Stimulated activated CD8-positive, alpha-beta memory T cell treated with anti-CD3 and anti-CD28 coated beads, Interleukin-7, amount 100 ng/mL, for 1 hour (primary cell): ENCODE measurements at places on chromosomes 12 and 14.

GRCh38 chr12:116876151-116876869 lies 4.9 kb downstream of the HRK start:
- no peak for DNase-seq

DNA sequence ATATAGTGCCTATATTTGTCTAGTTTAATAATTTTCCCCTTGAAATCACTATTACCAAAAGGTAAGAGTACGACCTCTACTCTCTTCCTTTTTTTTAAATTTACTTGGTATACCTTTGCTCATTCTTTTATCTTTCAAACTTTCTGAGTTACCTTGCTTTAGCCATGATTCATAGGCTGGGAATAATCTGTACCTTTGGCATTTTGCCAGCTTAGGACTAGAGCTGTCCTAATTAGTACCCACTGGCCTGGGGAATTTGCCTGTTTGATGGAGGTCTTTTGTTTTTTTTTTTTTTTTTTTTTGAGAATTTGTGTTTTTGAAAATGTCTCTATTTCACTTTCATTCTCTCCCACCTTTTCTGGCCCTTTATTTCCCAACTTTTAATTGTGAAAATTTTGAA lies 8.7 kb upstream of the SLC4A8 start:
- DNase-seq = no peak

GRCh38 chr14:56782711-56783110 lies 27.6 kb downstream of the OTX2 start:
- DNase-seq = no peak

DNA sequence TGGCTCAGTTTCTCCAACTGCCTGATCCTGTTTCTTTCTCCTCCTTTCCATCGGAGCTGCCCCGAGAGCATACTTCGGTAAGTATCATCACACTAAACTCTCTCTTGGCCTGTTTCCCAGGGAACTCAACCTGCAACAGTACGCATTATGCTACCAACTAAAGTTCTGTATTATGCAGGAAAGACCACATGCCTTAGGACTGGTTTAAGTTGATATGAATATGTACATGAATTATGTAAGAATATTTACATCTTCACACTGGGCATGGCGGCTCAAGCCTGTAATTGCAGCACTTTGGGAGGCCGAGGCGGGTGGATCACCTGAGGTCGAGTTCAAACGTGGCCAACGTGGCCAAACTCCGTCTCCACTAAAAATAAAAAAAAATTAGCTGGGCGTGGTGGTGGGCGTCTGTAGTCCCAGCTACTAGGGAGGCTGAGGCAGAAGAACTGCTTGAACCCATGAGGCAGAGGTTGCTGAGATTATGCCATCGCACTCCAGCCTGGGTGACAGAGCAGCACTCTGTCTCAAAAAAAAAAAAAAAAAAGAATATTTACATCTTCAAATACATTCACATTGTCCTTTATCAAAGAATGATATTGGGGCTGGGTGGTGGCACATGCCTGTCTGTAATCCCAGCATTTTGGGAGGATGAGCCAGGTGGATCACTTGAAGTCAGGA lies 31.9 kb upstream of the VPS33A start:
- DNase-seq = no peak

- DNase-seq = no peak
Measured at GRCh38 chr14:31965071-31965734, 111.9 kb upstream of the ARHGAP5 start.

DNA sequence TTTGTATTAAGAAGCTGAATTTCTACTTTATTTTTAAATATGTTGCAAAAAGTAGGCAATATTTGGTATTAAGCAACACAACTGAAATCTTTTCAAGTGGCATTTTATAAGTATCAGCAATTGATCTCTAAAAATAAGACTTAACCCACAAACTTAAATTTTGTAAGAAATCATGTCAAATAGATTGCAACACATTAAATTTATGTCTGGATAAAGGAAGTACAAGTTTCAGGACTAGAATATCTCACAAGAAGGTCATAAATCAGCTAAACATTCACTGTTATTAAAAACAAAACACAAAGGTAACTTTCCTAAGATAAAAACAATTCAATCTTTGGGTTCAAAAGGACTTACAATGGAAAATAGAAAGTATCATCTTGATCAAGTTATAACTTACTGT lies 32.8 kb downstream of the CPNE8 start:
- no peak for DNase-seq

- DNase-seq = no peak
Measured at GRCh38 chr12:95286713-95287112, 69.1 kb downstream of the VEZT start.

- no peak for DNase-seq
Measured at GRCh38 chr12:18153826-18154225, 63.8 kb upstream of the RERGL start.

- DNase-seq = no peak
Measured at GRCh38 chr12:40827683-40828592, 135.7 kb downstream of the CNTN1 start.

- no peak for DNase-seq
Measured at GRCh38 chr14:75484711-75485429, 37.4 kb upstream of the BATF start.

DNA sequence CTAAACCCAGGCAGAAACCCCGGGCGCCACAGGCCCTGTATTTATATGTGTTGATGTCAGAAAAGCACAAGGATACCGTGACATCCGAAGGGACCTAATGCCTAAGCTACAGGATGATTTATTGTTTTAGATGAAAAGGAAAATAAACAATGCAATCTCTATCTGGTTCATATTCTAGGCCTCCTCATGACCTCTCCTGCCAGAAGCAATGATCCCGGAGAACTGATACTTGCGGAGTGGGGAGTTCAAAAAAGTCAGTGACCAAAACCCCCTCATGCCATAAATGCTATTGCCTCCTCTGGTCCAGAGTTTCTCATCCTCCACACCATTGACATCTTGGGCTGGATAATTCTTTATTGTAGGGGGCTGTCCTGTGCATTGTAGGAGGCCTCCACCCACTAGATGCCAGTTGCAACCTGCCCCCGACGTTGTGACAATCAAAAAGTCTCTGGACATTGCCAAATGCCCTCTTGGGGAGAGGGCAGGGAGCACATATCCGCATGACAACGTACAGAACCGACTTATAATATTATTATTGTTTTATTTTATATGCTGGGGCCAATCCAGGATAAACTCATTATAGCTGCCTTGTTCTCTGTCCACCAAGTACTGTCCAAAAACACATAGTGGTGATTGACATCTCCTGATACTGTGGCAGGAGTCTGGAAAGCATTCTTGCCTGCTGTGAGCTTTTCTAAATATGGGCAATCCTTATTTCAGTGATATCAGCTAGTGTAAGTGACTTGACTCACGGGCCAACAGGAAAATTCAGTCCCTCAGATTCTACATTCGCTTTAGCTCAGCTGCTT lies 1.1 kb upstream of the CSRP2 start:
- no peak for DNase-seq

DNA sequence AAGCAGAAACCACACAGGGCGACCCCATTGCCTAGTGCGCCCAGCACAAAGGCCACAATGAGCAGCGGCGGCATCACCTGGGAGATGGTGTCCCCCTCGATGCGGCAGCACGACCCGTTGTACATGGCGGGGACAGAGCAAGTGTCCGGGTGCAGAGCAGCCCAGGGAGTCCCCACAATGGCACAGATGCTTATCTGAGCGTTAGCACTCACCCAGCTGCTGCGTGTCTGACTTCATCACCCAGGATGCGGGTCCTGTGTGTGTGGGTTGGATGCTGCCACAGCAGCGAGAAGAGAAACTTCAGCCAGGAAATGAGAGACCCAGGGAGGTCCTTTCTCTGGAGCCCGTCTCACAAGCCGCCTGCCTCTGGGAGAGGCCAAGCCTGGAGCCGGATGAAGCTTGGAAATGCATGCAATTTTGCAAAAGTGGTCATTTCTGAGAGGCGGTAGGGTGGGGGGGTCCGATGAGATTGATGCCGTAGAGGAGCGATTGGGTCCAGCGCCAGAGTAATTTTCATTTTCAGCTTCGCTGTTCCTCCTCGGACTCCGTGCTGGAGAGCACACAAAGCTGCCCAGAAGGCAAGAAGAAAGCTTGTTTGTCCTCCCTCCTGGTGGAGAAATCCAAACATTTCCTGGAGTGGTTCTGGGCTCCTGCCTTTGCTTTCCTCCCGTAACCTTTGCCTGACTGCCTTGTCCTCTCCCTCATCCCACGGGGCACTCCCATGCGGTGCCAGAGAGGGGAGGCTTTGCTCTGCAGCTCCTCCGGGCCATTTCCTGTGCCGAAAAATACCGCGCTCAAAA lies at the start of gene HCAR1:
Gene HCAR1 (minus strand): TSS at position 630 of the 800 bp plus-strand sequence. CDS start 505 bp downstream, at position 125.
- no peak for DNase-seq

GRCh38 chr12:91074154-91074709 lies 16.4 kb upstream of the KERA start:
- DNase-seq = no peak

DNA sequence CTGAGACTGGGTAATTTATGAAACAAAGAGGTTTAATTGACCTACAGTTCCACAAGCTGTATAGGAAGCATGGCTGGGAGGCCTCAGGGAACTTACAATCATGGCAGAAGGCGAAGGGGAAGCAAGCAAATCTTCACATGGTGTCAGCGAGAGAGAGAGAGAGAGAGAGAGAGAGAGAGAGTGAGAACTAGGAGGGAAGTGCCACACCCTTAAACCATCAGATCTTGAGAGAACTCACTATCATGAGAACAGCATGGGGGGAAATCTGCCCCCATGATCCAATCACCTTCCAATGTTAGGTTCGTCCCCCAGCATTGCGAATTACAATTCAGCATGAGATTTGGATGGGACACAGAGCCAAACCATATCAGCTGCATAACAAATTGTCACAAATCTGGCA lies 96.7 kb downstream of the CHST11 start:
- no peak for DNase-seq

- no peak for DNase-seq
Measured at GRCh38 chr12:111732786-111733185, 33.9 kb upstream of the ALDH2 start.

GRCh38 chr12:92088805-92089204 lies 56.8 kb downstream of the BTG1 start:
- DNase-seq = no peak

- no peak for DNase-seq
Measured at GRCh38 chr12:27304856-27305255, 27.8 kb upstream of the BMAL2 start.

GRCh38 chr14:22390824-22391461 lies 198.1 kb downstream of the DAD1 start:
- DNase-seq = no peak

- DNase-seq = no peak
Measured at GRCh38 chr12:108571609-108572165, 9.3 kb downstream of the ISCU start.

- DNase-seq = no peak
Measured at GRCh38 chr14:30295980-30296379, 263.0 kb upstream of the G2E3 start.

DNA sequence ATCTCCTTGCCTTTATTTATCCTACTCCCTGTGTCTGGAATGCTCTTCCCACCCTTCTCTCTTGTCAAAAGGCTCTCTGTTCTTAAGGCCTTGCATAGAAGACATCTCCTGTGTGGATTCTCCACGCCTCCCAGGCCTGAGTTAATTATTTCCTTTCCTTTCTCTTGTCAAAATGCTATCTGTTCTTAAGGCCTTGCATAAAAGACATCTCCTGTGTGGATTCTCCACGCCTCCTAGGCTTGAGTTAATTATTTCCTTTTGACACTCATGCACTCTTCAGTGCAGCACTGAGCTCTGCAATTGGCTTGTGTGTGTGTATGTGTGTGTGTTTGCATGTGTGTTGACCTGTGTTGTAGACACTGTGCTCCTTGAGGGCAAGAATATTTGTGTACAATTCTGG lies 52.1 kb upstream of the DCD start:
- no peak for DNase-seq

- no peak for DNase-seq
Measured at GRCh38 chr14:53531156-53531555, 378.0 kb upstream of the DDHD1 start.

GRCh38 chr14:34718750-34719304 lies 4.4 kb upstream of the CFL2 start:
- no peak for DNase-seq

- DNase-seq = no peak
Measured at GRCh38 chr12:105401198-105401597, 70.7 kb downstream of the C12orf75 start.

DNA sequence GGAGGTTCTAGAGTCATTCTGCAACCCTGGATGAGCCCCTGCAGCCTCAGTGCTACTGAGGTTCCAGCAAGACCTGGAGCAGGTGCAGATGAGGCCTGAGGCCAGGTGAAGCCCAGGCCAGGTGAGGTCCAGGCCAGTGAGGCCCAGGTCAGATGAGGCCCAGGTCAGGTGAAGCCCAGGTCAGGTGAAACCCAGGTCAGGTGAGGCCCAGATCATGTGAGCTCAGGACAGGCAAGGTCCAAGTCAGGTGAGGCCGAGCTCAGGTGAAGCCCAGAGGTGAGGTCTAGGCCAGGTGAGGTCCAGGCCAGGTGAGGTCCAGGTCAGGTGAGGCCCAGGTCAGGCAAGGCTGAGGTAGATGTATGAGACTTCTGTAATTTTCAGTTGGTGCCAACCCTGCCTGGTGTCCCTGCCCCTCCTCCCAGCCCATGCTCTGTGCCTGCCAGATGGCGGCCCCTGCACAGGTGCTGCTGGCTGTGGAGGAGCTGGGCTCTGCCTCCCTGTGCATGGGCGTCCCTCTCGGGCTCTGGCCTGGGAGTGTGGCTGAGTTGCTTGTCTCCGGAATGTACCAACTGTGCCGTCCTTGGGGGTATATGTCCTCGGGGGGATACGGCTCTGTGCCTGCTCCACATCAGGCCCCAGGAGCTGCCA lies 388.5 kb downstream of the TMEM121 start:
- no peak for DNase-seq

DNA sequence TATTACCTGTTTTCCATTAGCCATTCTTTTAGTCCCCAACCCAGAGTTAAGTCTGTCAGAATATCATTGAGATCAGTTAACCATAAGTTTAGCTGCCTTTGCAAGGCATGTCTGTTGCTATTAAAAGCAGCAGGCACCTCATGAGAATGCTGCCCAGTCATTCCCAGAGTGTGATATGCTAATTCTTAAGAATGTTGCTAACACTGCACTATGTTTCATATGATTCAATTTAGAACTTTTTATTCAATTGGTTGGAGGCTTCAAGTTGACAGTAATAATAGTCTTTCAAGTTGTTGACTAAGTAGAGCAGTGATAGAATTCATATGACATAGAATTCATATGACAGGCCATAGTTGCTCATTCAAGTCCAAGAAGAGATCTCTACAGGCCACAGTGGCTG lies 292.3 kb downstream of the FUT8 start:
- no peak for DNase-seq

DNA sequence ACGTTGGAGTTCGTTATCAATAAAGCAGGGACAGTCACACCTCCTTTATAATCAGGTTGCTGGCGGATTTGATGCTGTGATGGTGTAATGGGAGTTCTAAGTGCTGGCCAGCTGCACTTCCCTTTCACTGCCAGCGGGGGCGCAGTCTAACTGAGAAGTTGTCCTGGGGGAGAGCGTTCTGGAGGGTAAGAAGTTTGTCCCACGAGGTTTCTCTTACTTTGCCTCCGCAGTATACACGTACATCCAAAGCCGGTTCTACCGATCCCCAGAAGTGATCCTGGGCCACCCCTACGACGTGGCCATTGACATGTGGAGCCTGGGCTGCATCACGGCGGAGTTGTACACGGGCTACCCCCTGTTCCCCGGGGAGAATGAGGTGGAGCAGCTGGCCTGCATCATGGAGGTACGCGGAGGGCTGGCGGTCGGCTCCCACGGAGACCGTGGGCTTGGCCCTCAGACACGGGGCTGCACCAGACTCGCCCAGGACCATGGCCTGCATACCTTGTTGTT lies 42.7 kb downstream of the DYRK4 start:
- peak; percentile 60 for DNase-seq

GRCh38 chr14:68020493-68020892 lies 200.9 kb downstream of the RAD51B start:
- no peak for DNase-seq

- DNase-seq = no peak
Measured at GRCh38 chr12:93783832-93784231, 106.7 kb downstream of the CRADD start.
